CD4-positive, alpha-beta T cell treated with Interleukin-4 for 1 hour (primary cell): ENCODE measurements at places on chromosomes 1 and 21.

DNA sequence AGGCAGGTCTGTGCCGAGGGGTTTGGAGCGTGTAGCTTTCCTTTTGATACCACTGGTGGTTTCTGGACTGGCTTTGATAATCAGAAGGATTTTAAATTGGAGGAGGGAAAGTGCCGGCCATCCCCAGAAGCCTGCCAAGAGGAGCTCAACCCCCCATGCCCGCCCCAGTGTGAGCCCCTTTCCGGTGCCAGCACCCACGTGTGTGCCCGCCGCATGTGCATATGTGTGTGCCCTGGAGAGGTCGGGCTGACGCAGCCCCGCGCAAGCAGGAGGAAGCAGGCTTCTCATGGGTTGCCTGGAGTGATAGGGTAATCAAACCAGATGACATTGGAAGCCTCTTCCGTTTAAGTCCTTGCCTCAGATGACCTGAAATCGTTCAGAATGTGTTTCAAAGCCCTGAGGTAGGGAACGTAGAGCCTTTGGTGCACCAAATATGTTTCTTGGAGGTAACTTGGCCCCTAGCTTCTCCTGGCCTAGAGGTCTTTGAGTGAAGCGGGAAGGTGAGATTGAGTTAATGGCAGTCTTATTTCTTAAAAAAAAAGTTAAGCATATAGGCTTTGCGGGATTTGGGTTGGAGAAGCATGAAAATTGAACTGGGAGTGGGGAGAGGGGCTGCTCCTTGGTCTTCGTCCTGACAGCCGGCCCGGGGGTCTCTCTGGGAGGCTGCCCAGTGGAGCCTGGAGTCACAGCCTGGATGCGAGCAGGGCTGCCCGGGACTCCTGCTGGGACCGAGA is 34.1 kb upstream of the ARHGEF16 start:
- DNase-seq: no peak

DNA sequence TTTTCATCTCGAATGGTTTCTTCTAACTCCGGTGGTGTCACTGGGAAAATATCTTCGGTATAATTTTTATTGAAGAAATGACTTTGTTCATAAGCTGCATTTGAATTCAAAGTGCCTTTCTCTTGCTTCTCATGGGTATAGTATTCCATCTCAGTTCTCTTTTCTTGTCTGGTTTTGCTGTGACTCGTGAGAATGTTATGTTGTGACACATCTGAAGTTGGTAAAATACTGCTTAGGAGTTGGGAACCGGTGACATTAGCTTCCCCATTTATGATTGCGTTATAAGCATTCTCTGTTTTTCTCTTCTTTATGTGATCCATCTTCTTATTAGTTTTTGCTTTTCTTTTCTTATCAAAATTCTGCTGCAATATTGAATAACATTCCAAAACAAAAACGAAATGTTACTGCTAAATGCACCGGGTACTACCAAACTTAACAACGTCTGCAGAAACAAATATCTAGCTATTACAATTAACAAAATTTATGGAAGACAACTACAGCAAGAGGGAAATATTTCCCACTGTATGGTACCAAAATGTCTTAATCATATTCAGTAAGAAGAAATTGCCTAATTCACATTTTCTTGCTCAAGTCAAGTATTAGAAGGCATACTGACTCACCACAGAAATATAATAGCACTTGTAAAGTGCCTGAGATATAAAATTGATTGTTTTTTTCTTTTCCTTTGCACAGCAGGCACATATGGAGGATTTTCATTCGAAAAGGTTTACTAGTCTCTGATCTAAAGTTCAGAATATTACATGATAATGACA is 15.5 kb downstream of the LRIF1 start:
- no peak for DNase-seq

GRCh38 chr1:27011058-27011764 is 1.4 kb downstream of the TENT5B start:
- no peak for DNase-seq

DNA sequence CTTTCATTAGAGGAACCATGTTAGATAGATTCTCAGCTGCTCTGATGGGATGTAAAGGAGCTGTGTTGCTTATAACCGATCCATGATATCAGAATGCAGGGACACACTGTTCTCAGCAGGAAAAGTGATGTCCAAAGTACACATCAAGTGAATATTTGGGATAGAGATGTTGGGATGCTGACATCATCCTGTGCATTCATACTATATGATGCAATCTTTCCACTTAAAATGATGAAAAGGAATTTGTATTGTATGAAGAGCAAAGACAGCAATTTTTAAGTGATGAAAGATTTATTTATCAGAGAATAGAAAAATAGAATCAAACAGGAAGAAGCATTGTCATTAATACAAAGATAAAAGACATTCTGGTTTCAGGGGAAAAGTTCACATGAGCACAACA is 110.1 kb downstream of the ERG start:
- no peak for DNase-seq

DNA sequence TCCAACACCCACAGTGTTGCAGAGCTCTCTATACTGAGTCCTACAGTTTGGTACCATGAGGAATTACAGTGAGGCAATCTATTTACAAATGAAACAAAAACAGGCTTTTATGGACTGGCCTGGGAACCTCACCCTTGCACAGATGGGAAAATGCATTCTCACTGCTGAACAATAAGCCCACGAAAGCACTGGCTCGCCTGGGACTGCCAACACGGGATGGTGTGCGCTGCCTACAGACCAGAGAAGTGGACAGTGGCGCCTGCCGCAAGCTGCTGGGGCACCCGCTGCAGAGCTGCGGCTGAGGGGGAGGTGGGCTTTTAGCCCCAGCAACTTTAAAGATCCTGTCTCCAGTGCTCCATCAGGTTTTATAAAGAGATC is 28.5 kb upstream of the ABCG1 start:
- DNase-seq: no peak

- DNase-seq: no peak
These were observed 333.9 kb downstream of the CAMTA1 start for GRCh38 chr1:7119156-7119555.

DNA sequence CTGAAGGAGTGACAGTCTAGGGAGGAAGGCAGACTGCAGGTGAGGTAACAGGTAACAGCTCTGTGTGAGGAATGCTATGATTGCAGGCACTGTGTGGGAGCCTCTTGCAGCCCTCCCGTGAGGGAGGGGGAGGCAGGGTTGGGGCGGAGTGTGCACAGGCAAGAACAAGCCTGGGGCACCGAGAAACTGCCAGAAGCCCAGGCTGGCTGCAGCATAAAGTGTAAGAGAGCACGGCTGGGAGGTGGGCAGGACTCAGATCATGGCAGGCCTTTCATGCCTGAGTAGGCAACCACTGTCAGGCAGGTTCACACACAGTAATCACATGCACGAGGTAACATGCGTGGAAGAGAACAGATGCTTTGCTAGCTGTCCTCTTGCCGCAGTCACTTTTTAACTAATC is 11.3 kb upstream of the RHEX start:
- no peak for DNase-seq

DNA sequence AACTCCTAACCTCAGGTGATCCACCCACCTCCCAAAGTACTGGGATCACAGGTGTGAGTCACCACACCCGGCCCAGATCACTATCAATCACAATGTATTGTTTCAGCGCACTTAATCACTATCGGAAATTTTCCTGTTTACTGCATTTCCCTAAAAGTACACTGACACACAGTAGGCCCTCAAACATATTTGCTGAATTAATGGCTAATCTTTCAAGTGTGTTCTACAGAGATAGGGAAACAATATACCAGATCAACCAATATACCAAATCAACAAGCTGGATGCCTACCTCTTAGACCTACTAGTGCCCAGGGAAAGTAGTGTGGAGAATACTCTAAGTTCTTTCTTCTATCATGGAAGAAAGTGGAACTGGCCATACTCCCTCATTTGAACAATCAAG is 17.1 kb downstream of the UBR4 start:
- DNase-seq: no peak

DNA sequence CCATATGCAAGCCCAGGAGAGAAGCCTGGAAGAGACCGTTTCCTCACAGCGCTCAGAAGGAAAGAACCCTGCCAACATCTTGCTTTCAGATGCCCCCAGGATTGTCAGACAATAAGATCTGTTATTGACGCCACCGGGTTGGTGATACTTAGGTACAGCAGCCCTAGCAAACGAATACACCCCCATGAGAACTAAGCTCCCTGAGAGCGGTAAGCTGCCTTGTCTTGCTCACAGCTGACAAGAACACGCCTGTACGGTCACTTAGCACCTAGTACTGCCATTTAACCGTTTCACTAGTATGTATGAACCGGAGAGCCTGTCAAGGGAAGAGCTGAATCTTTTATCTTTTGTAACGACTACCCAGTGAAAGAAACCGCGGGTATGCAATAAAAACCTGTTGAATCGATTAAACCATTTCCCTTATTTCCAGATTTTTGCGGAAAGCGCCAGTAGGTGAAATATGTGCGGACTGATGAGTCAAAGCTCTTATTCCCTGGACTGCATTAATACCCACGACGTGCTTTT is 619 bp upstream of the ZBTB8B start:
- DNase-seq: no peak

- DNase-seq: no peak
These were observed 45.8 kb upstream of the WNT2B start for GRCh38 chr1:112462953-112463279.

DNA sequence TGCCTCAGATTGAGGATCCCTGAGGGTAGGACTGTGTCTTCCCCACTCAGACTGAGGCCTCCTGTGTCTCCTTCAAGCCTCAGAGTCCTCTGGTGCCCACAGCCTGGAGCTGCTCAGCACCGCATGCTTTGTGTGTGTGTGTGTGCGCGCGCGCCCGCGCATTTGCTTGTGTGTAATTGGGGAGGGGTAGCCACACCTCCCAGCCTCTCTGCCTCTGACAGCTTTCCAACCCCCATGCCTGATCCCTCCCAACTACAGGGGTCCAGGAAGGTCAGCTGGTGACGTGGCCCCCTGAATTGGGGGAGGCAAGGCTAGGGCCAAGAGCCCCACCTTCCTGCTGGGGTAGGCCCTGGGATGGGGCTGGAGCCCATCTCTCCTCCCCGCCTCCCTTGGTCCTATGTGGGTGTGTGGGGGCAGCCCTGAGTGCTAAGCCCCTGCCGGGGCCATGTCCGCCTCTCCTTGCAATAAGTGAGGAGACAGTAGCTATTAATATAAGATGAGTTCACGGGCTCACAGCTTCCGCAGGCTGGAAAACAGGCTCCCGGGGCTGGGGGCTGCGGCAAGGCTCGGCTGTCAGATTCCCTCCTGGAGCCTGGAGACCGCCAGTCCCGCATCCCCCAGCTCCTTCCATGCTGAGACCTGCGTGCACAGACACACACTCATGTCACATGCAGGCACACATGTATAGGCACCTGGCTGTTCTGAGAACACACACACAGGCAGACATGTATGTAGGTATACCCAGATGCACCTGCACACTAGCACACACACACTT is 7.0 kb downstream of the GPR3 start:
- DNase-seq: no peak

- DNase-seq: no peak
These were observed 259.3 kb downstream of the S1PR1 start for GRCh38 chr1:101496109-101496508.
